RWPE1 (cell line): ENCODE measurements at places on chromosomes 7 and 10.

- DNase-seq, result no peak
These were observed 231.8 kb upstream of the CTBP2 start for GRCh38 chr10:125392154-125392553.

DNA sequence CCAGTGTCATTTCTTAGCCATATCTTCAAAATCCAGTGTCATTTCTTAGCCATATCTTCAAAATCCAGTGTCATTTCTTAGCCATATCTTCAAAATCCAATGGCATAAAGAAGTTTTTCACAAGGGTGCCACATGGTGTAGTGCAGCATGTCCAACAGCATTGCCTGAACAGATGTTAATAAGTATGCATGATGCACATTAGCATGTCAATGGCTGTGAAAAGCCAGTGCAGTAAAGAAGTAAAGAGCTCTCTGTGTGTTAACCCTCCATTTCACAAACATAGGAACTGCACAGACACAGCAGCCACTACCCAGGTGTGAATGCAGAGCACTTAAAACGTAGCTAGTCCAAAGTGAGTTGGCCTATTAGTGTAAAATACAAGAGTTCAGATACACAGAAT is 89.8 kb downstream of the GNAI1 start:
- no peak for DNase-seq

DNA sequence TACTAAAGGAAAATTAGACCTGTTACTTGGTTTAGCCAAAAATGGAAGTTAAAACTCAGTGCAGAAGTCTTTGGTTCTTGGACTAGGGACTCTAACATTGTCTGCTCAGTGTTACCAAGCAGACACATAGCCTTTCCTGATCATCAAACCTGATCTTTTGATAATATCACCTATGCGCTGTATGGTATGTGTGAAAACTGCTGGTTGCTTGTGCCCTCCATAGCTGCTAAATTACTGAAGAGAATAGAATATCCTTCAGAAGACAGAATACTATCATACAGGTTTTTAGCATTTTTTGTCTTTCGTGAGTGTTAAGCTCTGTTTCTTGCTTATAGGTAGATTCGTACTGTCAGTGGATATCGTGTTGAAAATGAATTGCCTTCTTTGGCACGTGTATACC is 68.7 kb downstream of the ST7 start:
- DNase-seq, result no peak

DNA sequence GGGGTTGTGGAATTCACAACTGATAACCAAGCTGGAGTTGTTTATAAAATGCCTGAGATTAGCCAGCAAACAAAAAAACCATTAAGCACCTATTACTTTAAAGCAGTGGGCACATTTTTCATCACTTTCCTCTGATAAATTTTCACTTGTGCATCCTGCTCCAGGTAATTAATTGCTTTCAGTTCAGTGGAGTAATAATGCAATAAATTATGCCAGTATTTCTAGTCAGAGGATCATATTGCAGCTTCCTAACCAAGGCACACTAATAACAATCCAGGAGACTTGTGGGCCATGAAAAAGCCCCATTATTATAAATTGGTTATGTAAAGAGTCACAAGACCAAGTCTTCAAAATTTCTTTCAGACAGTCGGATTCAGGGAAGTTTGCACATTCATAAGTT is 193.2 kb downstream of the LRMDA start:
- DNase-seq, result no peak

- no peak for DNase-seq
These were observed 118.8 kb downstream of the JAZF1 start for GRCh38 chr7:28061824-28062196.

DNA sequence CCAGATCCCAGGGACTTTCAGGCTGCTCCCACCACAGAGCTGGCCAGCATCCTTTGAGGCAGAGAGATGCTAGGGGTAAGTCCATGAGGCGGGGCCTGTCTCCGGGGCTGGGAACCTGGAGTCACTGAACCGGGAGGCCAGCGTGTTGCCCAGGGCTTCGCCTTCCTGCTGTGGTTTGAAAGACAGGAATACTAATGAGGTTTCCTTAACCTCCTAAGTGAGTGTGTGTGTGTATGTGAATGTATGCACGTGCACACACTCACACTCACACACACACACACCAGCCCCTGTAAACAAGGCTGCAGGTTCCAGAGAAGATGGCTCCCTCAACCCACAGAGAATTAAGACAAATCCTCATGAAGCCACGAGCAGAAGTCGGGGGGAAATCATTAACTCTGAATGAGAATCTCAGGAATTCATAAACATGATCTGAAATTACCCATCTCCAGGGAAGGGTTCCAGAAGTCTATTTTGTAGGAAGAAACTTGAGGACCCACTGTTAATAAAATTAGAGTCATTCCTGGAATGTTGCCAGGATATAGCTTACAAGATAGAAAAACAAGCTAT is 20.3 kb upstream of the PFKP start:
- DNase-seq, result no peak

DNA sequence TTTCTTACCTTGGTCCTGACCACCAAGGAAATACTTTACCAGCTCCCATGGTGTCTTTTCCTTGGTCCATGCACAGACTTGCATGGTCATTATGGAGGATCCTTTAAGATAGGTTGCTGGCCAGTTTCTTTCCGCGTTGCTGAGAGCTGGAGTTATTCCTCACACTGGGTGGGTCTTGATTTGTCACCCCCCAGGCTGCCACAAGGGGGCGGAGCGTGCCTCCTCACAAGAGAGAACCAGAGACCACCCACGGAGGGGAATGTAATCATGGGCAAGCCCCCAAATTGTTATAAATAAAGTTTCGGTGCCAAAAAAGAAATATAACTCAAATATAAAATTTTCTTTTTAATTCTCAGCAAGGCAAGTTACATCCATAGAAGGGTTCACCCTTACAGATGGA is 10.5 kb upstream of the TRIM24 start:
- no peak for DNase-seq

GRCh38 chr7:17318146-17318545 is 19.7 kb downstream of the AHR start:
- DNase-seq, result no peak

DNA sequence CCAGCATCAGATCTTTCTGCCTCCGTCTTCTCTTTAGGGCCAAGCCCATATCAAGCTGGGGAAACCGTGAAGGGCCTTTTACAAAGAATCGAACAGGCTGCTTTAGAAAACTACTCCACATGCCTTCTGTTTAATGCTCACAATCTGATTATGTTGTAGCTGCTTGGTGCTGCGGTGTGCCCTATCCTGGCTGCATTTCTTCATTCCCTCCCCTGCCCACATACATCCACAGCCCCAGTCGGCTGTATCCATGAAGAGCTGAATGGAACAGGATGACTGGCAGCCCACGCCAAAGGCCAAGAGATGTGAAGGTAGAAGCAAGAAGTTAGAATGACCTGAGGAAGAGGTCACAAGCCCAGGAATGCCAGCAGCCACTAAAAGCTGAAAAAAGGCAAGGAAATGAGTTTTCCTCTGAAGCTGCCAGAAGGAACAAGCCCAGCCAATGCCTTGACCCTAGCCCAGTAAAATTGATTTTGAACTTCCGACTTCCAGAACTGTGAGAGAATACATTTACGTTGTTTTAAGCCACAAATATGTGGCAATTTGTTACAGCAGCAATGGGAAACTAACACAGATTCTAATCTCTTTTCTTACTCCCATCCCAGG is 22.2 kb downstream of the TAS2R41 start:
- DNase-seq, result no peak

- peak; percentile 45 for DNase-seq
These were observed 11.2 kb downstream of the KPNA7 start for GRCh38 chr7:99196536-99197258.

DNA sequence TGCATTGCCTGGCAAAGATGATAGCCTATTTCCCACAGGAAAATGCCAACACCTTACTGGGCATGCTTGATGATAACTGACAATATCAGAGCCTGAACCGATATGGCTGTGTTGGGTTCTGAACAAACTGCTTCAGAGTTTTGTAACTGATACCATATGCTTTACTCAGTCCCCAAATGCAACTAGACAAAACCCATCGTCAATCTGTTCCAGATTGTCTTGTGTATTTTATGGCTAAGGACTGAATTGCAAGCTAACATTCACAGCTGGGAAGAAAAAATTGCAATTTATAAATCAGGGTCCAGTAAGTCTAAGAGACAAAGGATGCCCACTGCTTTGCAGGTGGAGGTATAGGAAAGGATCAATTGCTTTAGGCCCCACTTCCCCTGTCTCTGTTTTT is 116.8 kb upstream of the WNT16 start:
- DNase-seq, result no peak

DNA sequence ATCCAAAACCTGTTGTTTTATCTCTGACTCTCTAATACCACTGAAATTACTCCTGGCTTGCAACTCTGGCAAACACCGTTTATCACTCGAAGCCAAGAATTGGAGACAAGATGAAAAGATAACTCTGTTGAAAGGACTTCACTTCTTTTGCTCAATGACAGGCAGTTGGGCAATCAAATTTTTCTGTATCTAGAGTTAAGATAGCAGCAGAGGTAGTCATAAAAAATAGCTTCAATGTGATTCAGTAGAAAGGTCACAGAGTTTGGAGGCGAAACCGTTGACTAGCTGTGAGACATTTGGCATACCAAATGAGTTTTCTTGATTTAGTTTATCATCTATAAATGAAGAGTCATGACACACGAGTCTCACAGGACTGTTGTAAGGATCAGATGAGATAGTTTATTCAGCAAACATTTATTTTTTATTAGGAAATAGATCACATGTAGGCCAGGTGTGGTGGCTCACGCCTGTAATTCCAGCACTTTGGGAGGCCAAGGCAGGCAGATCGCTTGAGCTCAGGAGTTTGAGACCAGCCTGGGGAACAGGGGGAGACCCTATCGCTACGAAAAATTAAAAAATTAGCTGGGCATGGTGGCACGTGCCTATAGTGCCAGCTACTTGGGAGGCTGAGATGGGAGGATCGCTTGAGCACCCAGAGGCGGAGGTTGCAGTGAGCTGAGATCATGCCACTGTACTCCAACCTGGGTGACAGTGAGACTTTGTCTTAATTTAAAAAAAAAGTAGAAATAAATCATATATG is 23.6 kb downstream of the AKR1B1 start:
- peak; percentile 25 for DNase-seq

DNA sequence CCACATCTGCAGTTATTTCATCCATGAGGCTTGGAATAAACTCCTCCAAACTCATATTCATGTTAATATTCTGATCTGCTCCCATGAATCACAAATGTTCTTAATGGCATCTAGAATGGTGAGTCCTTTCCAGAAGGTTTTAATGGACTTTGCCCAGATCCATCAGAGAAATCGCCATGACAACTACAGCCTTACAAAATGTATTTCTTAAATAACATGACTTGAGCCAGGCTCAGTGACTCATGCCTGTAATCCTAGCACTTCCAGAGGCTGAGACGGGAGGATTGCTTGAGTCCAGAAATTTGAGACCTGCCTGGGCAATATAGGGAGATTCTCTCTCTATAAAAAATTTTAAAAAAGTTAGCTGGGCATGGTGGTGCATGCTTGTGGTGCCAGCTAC is 102.1 kb upstream of the TMEM168 start:
- no peak for DNase-seq

- no peak for DNase-seq
These were observed 292.0 kb upstream of the KLF6 start for GRCh38 chr10:4076983-4077382.

DNA sequence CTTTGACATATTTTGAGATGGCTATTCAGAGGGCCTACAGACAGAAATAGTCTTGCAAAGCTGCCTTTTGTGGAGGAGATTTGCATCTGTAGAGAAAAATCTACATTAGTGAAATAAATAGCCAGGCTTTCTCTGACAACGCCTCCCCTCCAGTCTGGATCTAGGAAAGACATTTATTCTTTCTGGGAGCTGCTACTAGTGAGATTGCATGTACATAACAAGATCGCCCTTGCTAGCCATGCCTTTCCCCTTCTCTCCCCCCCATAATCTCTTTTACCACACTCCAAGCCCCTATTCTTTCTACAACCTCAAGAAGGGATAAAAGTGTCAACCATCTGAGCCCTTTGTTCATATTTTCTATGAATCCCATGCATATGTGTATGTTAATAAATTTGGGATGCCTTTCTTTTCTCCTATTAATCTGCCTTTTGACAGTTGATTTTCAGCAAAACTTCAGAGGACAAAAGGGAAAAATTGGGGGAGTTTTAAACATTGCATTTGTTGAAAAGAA is 194.2 kb downstream of the SNX13 start:
- DNase-seq, result no peak

GRCh38 chr10:69848454-69848853 is 46.7 kb downstream of the COL13A1 start:
- no peak for DNase-seq

GRCh38 chr7:132488634-132489302 is 87.5 kb downstream of the PLXNA4 start:
- no peak for DNase-seq

DNA sequence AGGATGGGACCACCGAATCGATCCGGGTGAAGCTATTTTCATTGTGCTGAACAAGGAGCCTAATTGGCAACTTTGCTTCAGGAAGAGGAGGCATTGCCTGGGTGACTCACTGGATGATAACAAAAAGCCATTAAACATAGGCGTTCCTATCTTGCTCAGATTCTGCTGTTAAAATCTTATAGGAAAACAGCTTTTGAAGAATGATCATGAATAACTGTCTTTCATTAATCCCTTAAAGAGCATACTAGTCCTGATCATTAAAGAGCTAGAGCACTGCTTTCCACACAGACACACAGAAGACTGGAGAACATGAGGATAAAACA is 174.2 kb upstream of the IMMP2L start:
- no peak for DNase-seq

- no peak for DNase-seq
These were observed 127.6 kb upstream of the RHOBTB1 start for GRCh38 chr10:61071580-61071979.

GRCh38 chr10:52818019-52818418 is 45.4 kb upstream of the MBL2 start:
- DNase-seq, result peak; percentile 44

- DNase-seq, result no peak
These were observed 20.9 kb downstream of the EBF3 start for GRCh38 chr10:129942936-129943715.

DNA sequence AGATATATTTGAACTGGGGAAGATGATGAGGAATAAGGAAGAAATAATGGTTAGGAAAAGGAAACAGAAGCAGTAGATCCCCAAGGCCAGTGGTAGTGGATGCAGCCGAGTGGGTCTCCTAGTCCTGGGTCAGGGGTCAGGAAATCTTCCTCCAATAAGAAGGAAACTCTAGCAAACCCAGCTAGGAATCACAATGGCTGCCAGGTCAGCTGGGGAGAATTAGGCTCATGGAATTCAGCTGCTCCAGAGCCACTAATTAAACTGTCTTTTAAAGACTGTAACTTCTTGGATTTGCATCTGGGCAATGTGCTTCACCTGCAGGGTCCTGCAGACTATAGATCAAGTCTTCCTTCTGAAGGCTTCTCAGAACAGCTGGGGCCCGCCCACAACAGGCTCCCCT is 644.4 kb downstream of the KCNMA1 start:
- DNase-seq, result no peak
